ENCODE measurements at places on chromosomes 5 and 9. TPM values are rescaled to one million over a fixed set of nuclear protein-coding genes. Genes with fewer than 3 reads are reported as not detected.

GRCh38 chr5:144072518-144072927 lies 97.9 kb downstream of the YIPF5 start:
- no peaks in the 10 kb centered on the region for H3K27me3 ChIP-seq
- DNase-seq, result no peak
- H3K27ac ChIP-seq, result no peak overlapping the region
- no peaks in the 10 kb centered on the region for H3K4me1 ChIP-seq
- H3K36me3 ChIP-seq, result no peaks in the 10 kb centered on the region
- H3K4me3 ChIP-seq, result no peak overlapping the region

- H3K27me3 ChIP-seq, result no peaks in the 10 kb centered on the region
- peak overlapping the region; percentile 86 for H3K4me3 ChIP-seq
- no peak for DNase-seq
- H3K4me1 ChIP-seq, result peaks cover 12% of the 10 kb centered on the region
Observed at GRCh38 chr5:154189256-154189818, 1.2 kb upstream of the GALNT10 start.

GRCh38 chr5:124867137-124867704 lies 120.8 kb upstream of the ZNF608 start:
- no peaks in the 10 kb centered on the region for H3K27me3 ChIP-seq
- no peaks in the 10 kb centered on the region for H3K4me1 ChIP-seq
- H3K27ac ChIP-seq, result peak overlapping the region; percentile 64
- no peak overlapping the region for H3K4me3 ChIP-seq

Gene CDC26
- 46.2 TPM for total RNA-seq

Gene CACFD1
- 19.5 TPM for total RNA-seq

Gene SLC34A3
- total RNA-seq, result not detected

Gene IFNA21
- not detected for total RNA-seq

Gene CNTLN
- 14.6 TPM for total RNA-seq

- DNase-seq, result no peak
- no peaks in the 10 kb centered on the region for H3K4me1 ChIP-seq
- H3K27me3 ChIP-seq, result no peaks in the 10 kb centered on the region
Observed at GRCh38 chr5:138605254-138605972, 30.2 kb upstream of the HSPA9 start.

- peak overlapping the region; percentile 38 for H3K27ac ChIP-seq
- no peaks in the 10 kb centered on the region for H3K27me3 ChIP-seq
- H3K36me3 ChIP-seq, result no peaks in the 10 kb centered on the region
Observed at GRCh38 chr9:134222018-134222573, 57.7 kb upstream of the RNU6ATAC start.

- no peaks in the 10 kb centered on the region for H3K36me3 ChIP-seq
- H3K27me3 ChIP-seq, result no peaks in the 10 kb centered on the region
- no peak overlapping the region for H3K4me3 ChIP-seq
- H3K4me1 ChIP-seq, result no peaks in the 10 kb centered on the region
- H3K27ac ChIP-seq, result no peak overlapping the region
Observed at GRCh38 chr5:53895091-53895683, 334.7 kb downstream of the NDUFS4 start.
